Ascending aorta (tissue), 2 donors: ENCODE measurements at places on chromosomes 2 and 18. TPM values are rescaled to one million over a fixed set of nuclear protein-coding genes. Genes with fewer than 3 reads are reported as not detected.
A peak's percentile ranks its signal among the peaks of the same experiment; 100 is the strongest.

DNA sequence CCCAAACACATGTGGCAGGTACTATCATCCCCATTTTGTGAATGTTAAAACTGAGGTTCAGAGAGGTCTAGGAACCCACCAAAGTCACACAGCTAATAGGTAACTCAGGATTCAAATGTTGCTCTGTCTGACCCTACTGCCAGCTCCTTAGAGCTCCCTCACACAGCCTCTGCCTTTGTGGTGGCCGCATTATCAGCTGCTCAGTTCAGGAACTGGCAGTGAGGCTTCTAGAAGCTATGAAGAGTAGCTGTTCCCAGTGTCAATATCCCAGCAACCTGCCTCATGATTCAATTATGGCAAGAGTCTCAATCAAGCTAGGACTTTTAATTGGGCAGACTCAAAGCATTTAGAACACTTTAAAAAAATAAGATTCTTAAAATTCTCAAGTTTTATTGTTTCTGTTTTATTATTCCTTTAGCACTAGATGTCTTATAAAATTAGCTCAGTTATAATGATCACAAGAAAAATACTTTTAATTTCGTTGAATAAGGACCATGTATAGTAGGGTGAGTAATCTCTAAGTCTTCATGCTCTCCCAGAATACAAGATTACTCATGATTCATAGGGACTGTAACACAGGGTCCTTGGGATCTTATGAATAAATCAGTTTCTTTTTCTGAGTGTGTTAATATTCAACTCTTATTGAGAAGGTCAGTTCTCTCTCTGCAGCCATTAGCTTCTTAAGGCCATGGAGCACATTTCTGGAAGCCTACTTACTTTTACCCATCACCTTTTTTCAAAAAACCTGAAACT is 342.7 kb downstream of the RND3 start:
- DNase-seq = no peak

DNA sequence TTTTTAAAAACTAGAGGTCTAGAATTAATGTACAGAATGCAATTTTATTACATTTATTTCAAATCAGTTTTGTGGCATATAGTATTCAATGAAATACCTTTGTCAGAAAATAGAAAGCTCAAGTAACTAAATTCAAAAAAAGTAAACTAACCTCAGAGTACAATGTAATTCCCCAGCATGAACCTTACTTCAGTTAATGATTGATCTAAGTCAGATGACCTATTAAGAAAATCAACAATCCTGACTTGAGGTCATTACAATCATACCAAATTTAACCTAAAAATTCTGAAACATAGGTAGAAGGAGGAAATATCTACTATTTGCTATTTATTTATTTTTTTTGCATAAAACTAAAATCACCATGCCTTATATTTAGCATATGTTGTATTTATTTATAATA is 142.9 kb downstream of the CCDC102B start:
- DNase-seq = no peak

DNA sequence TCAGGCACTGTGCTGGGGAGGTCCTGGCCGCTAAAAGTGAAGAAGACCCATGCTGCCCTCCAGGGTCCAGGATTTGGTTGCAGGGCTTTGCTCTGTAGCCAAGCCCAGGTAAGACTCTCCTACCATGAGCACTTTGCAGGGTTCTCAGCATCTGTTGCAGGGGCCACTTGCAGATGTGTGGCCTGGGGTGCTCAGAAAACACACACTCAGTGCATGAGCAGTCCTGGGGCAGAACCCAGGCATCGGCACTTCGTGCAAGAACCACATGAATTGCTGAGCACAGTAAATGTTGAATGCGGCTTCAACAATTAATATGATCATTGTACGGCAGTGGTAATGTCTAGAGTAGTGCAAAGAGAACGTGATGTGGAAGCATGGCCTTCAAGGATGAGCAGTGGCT is 98.5 kb upstream of the SMIM21 start:
- DNase-seq = no peak

GRCh38 chr2:69582582-69583176 is 60.9 kb downstream of the AAK1 start:
- DNase-seq = no peak

Gene PDE1A
- total RNA-seq = 4.8 TPM

DNA sequence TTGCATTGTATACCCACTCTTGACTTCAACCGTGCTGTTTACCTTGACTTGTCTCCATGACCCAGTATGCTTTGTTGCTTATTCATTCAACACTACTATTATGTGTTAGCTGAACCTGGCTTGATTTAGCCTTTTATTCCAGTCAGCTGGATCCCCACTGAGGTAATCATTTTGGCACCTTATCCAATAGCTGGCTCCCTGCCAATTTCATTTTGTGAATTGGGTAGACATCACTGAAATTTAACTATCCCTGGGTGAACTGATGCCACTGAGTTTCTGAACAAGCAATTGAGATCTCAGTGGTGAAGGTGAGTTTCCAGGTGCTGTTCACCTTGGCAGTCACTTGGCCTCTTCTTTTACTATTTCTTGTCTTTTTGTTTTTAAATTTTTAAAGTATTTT is 584.3 kb downstream of the ADCYAP1 start:
- no peak for DNase-seq

Gene MYCN
- total RNA-seq = not detected

DNA sequence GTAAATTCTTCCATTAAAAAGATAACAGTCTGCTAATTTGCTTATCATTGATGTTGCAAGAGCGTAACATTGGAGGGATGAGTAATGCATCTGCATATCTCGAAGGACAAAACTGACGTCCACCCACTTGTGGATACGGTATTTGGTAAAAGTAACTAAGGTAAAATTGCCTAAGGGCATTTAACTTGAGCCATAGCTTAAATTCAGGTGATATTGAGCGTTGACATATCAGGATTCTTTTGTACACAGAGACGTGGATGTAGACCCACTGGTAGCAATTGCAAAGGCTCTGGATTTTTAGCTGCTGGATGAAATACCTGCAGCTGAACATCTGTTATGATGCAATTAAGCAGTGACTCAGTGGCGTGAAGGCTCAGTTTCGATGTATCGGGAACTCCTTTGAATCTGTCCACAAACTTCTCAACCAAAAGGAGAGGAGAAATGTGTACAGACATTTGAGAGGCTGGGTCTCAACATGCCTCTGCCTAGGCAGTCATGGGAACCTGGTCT is 119.3 kb downstream of the SPTBN1 start:
- DNase-seq = no peak

- no peak for DNase-seq
Measured at GRCh38 chr18:12098374-12098773, 4.7 kb downstream of the ANKRD62 start.

DNA sequence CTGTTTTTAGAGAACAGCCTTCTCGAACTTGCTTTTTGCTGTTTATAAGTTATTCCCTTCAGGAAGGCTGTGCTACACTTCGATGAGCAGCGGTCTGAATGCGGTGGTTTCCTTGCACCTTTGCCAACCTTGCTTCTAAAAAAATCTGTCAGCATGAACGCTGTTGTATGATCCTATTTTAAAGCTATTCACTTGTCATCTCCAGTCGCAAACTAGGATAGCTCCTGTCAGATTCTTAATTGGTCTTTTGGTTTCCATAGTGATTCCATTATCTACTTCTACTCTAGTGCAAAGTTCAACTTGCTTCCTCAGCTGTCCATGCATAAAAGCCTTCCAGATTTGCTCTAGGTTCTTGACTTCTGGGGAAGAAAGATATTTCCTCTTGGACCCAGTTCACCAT is 76.3 kb upstream of the GALNT3 start:
- no peak for DNase-seq

- no peak for DNase-seq
Measured at GRCh38 chr2:136251197-136251884, 133.4 kb upstream of the CXCR4 start.

Gene CCDC74A
- total RNA-seq = 1.8 TPM

- DNase-seq = peak; percentile 9
Measured at GRCh38 chr2:3244486-3244885, 133.1 kb downstream of the EIPR1 start.

DNA sequence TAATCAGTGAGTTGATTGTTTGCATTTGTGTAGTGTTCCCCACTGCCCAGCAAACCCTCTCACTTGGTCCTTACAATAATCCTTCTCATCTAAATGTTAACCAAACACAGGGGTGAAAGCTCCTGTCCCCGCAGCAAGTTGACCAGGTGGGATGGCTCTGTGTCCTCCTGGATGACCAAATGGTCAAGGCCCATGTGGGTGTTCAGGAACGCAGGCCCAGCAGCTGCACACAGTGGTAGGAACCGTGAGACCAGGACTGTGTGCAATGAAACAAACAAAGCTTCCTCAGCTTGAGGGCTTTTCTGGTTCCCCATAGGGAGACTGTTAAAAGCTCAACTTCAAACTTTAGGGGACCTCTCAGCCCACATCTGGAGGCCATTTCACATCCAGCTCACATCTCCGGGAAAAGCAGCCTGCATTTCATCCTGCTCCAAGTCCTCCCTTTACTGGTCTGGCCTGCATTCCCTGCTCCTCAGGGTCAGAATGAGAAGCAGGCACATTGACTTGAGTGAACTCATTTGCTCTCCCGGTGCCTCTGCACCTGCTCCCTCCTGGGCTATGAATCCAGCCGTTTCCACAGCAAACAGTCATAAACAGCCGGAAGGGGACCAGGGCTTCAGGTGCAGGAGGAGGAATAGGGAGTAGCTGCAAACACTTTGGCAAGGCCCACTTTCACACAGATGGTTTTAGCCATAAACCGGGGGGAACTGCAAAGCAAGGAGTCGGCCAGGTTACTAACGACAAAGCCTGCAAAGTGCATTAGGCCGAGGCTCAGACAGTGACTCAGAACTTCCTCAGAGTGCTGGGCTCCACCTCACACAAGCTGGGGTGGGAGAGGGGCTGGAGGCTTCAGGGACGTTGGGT is 144.7 kb downstream of the CAPN13 start:
- no peak for DNase-seq

GRCh38 chr2:152456262-152456661 is 121.3 kb downstream of the FMNL2 start:
- no peak for DNase-seq

- no peak for DNase-seq
Measured at GRCh38 chr2:36387258-36387916, 31.8 kb downstream of the CRIM1 start.

DNA sequence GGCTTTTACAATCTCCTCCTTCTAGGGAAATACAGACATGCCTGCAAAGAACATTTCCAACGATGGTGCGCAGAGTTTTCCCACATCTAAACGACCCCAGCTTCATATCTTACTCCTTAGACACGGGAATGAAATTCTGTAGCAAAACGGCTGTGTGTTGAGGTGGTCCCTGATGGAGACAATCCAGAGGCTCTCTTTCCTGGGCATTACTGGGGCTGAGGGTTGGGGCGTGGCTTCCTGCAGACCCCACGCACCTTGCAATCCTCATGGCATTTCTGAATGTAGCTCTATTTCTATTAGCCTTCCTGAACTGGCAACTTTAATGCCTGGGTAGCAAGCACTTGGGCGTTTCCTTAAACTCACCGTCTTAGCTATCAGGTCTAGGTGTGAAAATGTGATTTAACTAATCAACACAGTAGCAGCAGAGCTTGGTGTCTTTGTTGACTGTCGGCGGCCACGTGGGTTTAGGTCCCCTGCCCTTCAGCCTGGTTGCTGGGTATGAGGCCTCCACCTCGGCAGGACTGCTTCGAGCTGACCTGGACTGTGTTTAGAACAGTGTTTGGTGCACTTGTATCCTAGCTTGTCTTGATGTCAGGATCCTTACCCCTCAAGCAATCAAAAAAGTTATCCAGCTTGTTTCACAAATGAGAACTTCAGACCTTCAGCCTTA is 242.8 kb downstream of the GBX2 start:
- DNase-seq = no peak

Gene ANTXR1
- 90.3 TPM for total RNA-seq

Gene CPLX4
- not detected for total RNA-seq

DNA sequence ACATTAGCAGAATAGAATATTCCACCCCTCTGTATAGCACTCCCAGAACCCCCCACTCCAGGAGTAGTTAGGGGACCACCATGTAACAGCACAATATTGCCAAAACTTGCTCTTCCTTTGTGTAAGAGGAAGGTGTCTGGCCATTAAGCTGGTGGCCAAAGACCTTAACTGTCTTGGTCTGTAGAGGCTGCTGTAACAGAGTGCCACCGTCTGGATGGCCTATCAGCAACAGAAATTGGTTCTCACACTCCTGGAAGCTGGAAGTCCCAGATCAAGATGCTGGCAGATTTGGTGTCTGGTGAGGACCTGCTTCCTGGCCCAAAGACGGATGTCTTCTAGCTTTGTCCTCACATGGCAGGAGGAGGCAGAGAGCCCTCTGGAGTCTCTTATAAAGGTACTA is 61.6 kb upstream of the TGFA start:
- no peak for DNase-seq

Gene VWC2L
- total RNA-seq = not detected

DNA sequence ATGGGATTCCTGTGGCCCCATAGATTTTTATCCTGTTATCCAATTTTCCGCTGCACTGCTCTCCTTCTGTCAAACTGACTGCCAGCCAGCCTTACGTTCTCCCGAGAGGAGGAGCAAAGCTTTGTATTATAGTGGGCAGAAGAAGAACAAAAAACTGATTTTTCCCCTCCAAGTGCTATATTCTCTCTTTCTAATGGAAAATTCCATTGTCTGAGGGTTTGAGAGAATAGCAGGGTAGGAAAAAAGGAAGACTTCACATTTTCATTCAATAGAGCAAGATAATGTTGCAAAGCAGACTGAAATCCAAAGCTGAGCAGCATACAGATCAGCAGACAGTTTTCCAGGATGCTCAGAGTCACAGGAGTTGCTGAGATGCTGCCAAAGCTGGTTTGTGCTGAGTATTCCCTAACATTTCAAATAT is 238.0 kb downstream of the UBE2E3 start:
- DNase-seq = no peak

- no peak for DNase-seq
Measured at GRCh38 chr2:122512091-122512490, 756.6 kb downstream of the TSN start.

Gene MARCO
- total RNA-seq = 28.4 TPM

- DNase-seq = no peak
Measured at GRCh38 chr18:28045176-28045810, 131.6 kb downstream of the CDH2 start.

Gene DSG3
- not detected for total RNA-seq

GRCh38 chr18:47595831-47596501 is 334.5 kb downstream of the SMAD2 start:
- DNase-seq = no peak

Gene STK17B
- total RNA-seq = 8.4 TPM

DNA sequence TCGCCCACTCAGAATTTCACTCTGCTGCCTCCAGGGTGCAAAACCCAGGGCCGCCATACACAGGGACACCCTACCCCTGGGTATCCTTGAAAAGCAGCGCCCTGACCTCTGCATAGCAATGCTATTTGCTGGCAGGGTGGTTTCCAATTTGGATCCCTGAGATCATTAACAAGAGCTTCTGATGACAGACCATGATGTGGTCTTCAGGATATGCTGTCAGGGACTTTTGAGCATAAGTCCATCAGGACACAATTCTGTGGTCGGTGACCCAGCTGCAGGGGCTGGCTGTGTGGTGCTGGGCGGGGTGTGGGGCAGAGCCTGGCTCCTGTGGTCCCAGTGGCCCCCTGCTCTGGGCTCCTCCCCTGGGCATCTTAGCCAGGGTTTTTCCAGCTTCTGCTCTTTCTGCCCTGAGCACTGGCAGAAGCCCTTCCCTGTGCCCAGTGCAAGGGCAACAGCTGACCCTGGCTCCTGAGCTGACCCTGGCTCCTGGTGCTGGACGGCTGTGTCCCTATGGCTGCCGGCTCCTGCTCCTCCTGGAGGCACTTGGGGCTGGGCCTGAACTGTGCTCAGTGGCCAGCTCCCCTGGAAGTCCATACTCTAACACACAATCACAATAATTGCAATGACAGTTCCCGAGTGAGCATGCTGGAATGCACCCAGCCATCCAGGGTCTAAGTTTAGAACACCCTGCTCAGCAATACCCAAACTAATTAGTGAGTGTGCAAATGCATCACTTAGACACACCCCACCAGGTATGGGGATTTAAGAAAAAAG is 271.5 kb downstream of the HDAC4 start:
- DNase-seq = no peak

Gene FHOD3
- 12.7 TPM for total RNA-seq

Gene EML6
- total RNA-seq = not detected
